ENCODE measurements at places on chromosomes 13 and 19.
A peak's percentile ranks its signal among the peaks of the same experiment; 100 is the strongest.

GRCh38 chr19:5182751-5183150 is 157.9 kb downstream of the PTPRS start:
- DNase-seq = no peak
- H3K36me3 ChIP-seq = no peaks in the 10 kb centered on the region
- H3K27me3 ChIP-seq = no peaks in the 10 kb centered on the region
- no peak overlapping the region for H3K4me3 ChIP-seq
- H3K4me1 ChIP-seq = no peaks in the 10 kb centered on the region

DNA sequence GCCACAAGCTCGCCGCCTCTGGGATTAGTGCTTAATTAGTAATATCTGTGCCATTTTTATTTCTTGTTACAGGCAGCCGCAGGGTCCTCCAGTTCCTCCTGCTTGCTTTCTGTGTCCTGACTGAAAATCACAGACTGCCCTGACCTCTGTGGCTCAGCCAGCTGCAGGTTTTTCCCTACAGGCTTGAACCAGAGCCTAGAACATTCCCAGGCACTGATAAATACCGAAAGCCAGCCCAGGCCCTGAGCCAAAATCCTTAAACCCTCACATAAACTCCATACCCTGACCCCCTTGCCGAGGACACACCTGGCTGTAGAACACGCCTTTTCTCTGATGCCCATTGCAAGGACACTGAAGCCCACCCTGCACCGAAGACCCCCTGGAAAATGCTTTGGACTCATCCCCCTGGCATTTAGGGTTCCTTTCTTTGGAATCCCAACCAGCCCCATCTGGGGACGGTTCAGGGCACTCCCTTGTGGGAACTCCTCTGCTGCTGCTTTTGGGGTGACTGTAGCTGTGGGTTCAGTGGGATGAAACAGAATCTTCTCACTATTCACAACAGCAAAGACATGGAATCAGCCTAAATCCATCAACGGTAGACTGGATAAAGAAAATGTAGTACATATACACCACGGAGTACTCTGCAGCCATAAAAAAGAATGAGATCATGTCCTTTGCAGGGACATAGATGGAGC is 15.5 kb downstream of the DPP9 start:
- no peaks in the 10 kb centered on the region for H3K27me3 ChIP-seq
- H3K36me3 ChIP-seq = no peaks in the 10 kb centered on the region
- no peak overlapping the region for H3K4me3 ChIP-seq
- DNase-seq = peak; percentile 77
- H3K4me1 ChIP-seq = peaks cover 11% of the 10 kb centered on the region

DNA sequence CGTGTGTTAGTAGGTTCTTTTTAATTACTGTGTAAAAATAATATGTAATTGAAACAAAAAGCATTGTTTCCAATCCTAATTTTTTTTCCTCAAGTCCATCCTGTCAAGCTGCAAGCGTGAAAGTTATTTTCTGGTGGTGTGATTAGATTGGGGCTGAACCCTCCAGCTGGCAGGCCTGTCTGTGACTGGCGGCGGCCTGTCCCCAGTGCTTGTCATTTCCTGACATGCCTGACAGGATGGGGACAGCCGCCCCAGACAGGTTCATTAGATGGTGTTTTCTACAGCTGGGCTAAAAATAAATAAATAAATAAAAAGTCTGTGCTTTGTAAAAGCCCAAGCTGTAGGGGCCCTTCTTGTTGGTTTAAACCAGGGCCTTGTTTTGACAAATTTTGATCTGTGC is 53.7 kb upstream of the MAB21L1 start:
- no peaks in the 10 kb centered on the region for H3K27me3 ChIP-seq
- H3K4me1 ChIP-seq = no peaks in the 10 kb centered on the region
- no peaks in the 10 kb centered on the region for H3K36me3 ChIP-seq
- no peak overlapping the region for H3K4me3 ChIP-seq
- DNase-seq = no peak

- H3K36me3 ChIP-seq = no peaks in the 10 kb centered on the region
- no peaks in the 10 kb centered on the region for H3K27me3 ChIP-seq
- no peak overlapping the region for H3K4me3 ChIP-seq
- H3K4me1 ChIP-seq = peaks cover 3% of the 10 kb centered on the region
- H3K27ac ChIP-seq = no peak overlapping the region
Observed at GRCh38 chr13:44819245-44819644, 170.0 kb downstream of the NUFIP1 start.
